ENCODE measurements at places on chromosomes 2 and 18.
A peak's percentile ranks its signal among the peaks of the same experiment; 100 is the strongest.

DNA sequence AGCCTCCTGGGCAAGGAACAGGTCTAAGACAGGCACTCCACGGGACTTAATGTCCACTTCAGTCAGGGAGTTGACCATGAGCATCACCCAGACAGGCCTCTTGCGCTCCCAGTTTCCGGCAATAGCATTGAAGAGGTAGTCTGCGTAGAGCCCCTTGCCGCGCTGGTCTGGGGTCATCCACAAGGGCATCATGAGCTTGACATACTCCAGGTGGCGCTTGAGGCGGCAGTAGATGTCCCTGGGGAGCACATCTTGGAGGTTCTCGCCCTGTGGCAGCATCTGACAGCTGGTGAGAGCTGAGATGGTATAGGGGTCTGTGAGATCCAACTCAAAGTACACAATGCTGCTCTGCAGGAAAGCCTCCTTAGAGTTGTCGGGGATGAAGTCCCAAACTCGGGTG is 10.6 kb downstream of the TRABD2A start:
- no peaks in the 10 kb centered on the region for H3K27me3 ChIP-seq
- no peak overlapping the region for H3K4me3 ChIP-seq
- peaks cover 5% of the 10 kb centered on the region for H3K4me1 ChIP-seq
- no peak overlapping the region for H3K27ac ChIP-seq
- DNase-seq, result no peak

- no peaks in the 10 kb centered on the region for H3K4me1 ChIP-seq
- no peaks in the 10 kb centered on the region for H3K36me3 ChIP-seq
- H3K27me3 ChIP-seq, result no peaks in the 10 kb centered on the region
Observed at GRCh38 chr2:236986524-236987330, 99.0 kb upstream of the COPS8 start.

DNA sequence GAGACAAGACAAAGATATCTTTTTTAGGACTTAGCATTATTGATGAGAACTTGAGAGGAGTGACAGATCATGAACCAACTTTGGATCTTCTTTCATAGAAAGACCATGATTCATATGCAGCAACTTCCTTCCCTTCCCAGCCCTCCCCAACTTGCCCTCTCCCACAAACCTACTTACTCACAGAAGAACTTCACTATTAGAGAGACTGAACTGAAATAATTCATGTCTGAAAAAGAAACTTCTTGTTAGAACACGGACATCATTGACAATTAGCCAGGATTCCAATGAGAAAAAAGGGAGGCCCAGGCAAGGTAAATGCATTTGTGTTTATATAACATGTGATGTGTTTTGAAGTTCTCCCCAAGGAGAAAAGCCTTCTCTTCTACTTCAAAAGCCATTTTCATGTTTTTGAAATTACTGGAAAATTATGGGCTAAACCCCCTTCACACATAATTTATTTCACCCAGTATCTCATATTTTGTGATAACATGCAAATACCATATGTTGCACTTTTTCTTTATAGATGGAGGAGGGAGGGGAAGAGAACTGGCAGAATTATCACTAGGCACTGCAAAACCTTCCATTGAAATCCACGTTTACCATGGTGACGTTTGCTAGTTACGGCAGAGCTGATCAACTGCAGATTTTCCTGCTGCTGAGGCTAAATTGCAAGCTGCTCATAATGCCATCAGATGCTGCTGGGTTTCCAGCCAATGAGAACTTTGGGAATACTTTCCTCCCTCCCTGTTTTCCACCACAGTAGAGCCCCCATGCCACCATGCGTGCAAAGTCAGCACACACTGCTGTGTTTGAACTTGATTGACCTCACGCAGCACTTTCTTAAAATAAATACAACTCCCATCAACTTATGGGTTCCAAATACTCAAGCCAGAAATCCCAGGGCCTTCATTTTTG is 294.7 kb downstream of the MEIS1 start:
- no peak overlapping the region for H3K4me3 ChIP-seq
- H3K27ac ChIP-seq, result no peak overlapping the region
- H3K4me1 ChIP-seq, result no peaks in the 10 kb centered on the region
- no peaks in the 10 kb centered on the region for H3K27me3 ChIP-seq

DNA sequence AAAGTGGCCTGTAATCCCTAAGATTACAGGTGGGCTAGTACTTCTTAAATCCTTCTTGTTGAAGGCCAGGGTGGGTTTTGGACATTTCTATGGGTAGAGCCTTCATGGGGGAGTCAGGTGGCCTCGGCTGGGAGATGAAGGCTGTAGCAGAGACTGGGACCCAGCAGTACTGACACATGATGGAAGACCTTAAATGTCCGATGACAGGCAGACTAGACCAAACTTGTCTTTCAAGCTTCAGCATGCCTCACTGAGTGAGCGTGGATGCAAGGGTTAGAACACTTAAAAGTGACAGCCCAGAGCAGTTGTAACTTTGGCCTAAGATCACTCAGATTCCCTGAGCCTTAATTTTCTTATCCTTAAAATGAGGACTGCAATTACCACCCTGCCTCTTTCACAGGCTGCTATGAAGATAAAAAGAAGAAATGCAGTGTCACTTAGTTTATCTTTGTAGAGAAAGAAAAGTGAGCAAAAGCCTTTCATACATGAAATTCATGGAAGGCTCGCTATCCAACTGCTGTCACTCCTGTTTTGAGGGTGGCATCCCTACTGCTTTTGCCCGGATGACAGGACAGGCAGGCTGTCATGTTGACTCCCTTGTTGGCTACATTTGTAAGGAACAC is 19.5 kb downstream of the PLEK start:
- no peak overlapping the region for H3K27ac ChIP-seq
- no peak for DNase-seq
- H3K27me3 ChIP-seq, result no peaks in the 10 kb centered on the region
- H3K36me3 ChIP-seq, result no peaks in the 10 kb centered on the region
- H3K4me3 ChIP-seq, result no peak overlapping the region

DNA sequence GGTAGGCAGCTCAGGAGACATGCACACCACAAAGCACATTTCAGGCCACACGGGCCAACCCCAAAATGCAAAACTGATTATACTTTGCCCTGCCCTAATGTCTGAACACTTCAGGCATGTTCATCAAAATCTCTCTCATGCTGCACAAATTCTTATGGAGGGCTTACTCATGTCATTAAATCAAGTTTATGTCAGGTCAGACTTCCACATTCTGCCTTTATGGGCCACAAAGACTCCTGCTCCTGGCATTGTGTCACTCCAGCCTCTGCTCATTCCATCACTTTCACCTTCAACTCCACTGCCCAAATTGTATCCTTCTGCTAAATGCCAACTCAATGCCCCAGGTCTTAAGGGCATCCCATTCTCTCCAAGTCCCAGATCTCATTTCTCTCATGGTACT is 9.2 kb downstream of the UXS1 start:
- H3K27me3 ChIP-seq, result no peaks in the 10 kb centered on the region
- H3K4me1 ChIP-seq, result no peaks in the 10 kb centered on the region
- DNase-seq, result no peak

- no peak for DNase-seq
- no peaks in the 10 kb centered on the region for H3K36me3 ChIP-seq
- H3K4me3 ChIP-seq, result peak overlapping the region; percentile 44
- no peaks in the 10 kb centered on the region for H3K27me3 ChIP-seq
- no peaks in the 10 kb centered on the region for H3K4me1 ChIP-seq
Observed at GRCh38 chr18:32730068-32730467, 42.8 kb downstream of the KLHL14 start.

DNA sequence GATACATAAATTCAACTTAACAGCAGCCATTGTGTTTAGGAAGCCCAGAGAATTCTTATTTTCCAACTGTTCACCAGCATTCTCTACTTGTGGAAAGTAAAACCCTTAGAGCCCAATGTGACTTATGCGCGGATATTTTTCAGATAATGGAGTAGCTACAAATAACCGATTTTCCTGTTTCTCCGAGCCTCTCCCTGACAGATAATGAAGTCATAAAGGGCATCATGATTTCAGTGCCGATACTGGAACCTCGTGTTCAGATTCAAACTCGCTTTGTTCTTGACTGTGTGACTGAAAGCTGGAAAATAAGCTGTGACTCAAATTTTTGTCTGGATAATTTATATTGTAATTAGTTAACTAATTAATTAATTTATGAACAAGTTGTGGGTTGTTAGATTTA is 228.2 kb downstream of the VAPA start:
- H3K27ac ChIP-seq, result no peak overlapping the region
- no peaks in the 10 kb centered on the region for H3K4me1 ChIP-seq
- H3K4me3 ChIP-seq, result no peak overlapping the region
- no peak for DNase-seq

DNA sequence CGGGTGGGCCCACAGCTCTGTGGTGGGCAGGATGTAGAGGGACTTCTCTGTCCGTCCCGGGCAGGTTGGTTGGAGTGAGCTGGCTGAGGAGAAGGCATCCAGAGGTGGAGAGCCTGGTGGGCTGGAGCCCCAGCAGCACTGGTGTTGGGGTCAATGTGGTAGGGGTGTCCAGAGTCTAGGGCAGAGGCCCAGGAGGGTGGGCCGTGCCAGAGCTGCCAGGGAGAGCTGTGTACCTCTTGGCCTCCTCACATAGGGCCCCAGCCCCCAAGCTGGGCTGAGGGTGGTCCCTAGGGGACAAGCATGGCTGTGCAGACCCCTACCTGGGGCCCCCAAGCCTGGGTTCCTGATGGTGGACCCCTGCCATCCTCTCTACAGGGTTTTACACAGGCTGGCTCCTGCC is 16.0 kb downstream of the ANO7 start:
- H3K4me3 ChIP-seq, result no peak overlapping the region
- no peaks in the 10 kb centered on the region for H3K27me3 ChIP-seq
- no peaks in the 10 kb centered on the region for H3K4me1 ChIP-seq
- no peak for DNase-seq
- H3K36me3 ChIP-seq, result no peaks in the 10 kb centered on the region

GRCh38 chr2:30273574-30273929 is 42.2 kb downstream of the LBH start:
- no peaks in the 10 kb centered on the region for H3K4me1 ChIP-seq
- H3K27ac ChIP-seq, result no peak overlapping the region
- H3K4me3 ChIP-seq, result no peak overlapping the region
- no peaks in the 10 kb centered on the region for H3K36me3 ChIP-seq

- no peaks in the 10 kb centered on the region for H3K27me3 ChIP-seq
- no peak overlapping the region for H3K4me3 ChIP-seq
- no peak overlapping the region for H3K27ac ChIP-seq
- H3K36me3 ChIP-seq, result no peaks in the 10 kb centered on the region
- DNase-seq, result no peak
Observed at GRCh38 chr2:62119311-62119974, 76.5 kb upstream of the B3GNT2 start.

DNA sequence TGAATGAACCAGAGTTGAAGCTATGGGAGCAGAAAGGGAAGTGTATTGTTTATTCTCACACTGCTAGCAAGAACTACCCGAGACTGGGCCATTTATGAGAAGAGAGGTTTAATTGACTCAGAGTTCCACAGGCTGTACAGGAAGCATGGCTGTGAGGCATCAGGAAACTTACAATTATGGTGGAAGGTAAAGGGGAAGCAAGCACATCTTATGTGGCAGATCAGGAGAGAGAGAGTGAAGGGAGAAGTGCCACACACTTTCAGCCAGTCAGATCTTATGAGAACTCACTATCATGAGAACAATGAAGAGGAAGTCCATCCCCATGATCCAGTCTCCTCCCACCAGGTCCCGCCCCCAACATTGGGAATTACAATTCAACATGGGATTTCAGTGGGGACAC is 383.2 kb upstream of the SLC14A2 start:
- H3K27me3 ChIP-seq, result no peaks in the 10 kb centered on the region
- H3K4me3 ChIP-seq, result no peak overlapping the region
- no peaks in the 10 kb centered on the region for H3K36me3 ChIP-seq
- DNase-seq, result no peak
- H3K4me1 ChIP-seq, result no peaks in the 10 kb centered on the region

GRCh38 chr18:34710934-34711333 is 836 bp downstream of the DTNA start:
- no peak overlapping the region for H3K27ac ChIP-seq
- H3K36me3 ChIP-seq, result no peaks in the 10 kb centered on the region
- no peaks in the 10 kb centered on the region for H3K27me3 ChIP-seq

GRCh38 chr2:54373855-54374254 is 82.3 kb upstream of the SPTBN1 start:
- H3K36me3 ChIP-seq, result no peaks in the 10 kb centered on the region
- H3K4me1 ChIP-seq, result no peaks in the 10 kb centered on the region
- no peak overlapping the region for H3K27ac ChIP-seq
- H3K4me3 ChIP-seq, result no peak overlapping the region

- no peaks in the 10 kb centered on the region for H3K36me3 ChIP-seq
- H3K4me3 ChIP-seq, result no peak overlapping the region
- H3K4me1 ChIP-seq, result no peaks in the 10 kb centered on the region
- DNase-seq, result no peak
- H3K27ac ChIP-seq, result no peak overlapping the region
- no peaks in the 10 kb centered on the region for H3K27me3 ChIP-seq
Observed at GRCh38 chr18:52228166-52228565, 111.8 kb upstream of the DCC start.

DNA sequence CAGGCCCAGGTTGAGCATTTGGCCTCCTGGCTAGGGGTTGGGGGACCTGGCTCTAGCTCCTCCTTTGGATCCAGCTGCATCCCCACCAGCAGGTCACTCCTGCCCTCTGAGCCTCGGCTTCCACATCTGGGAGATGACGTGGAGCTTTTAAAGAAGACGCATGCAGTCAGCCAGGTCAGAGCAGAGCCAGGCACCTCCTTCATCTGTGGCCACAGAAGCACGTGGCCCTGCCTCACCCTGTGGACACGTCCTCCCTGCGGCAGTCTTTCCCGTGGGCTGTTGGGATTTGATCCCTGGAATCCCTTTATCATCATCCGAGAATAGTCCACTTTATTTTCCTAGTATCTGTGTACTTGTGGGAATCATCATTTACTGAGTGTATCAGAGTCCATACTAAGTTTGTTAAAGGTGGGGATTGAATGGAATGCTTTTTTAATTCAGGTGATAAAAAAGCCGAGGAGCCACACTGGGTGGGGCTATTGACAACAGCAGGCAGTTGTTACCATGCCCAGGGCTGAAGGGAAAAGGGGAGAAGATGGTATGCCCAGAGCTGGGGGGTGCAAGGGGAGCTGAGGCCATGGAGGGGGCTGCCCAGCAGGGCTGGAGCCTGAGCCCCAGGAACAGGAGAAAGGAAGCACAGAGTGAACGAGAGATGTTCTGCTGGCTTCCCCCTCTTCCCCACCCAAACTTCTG is 170.1 kb downstream of the LAMA1 start:
- no peak overlapping the region for H3K4me3 ChIP-seq
- H3K36me3 ChIP-seq, result no peaks in the 10 kb centered on the region
- no peak overlapping the region for H3K27ac ChIP-seq
- no peaks in the 10 kb centered on the region for H3K4me1 ChIP-seq

DNA sequence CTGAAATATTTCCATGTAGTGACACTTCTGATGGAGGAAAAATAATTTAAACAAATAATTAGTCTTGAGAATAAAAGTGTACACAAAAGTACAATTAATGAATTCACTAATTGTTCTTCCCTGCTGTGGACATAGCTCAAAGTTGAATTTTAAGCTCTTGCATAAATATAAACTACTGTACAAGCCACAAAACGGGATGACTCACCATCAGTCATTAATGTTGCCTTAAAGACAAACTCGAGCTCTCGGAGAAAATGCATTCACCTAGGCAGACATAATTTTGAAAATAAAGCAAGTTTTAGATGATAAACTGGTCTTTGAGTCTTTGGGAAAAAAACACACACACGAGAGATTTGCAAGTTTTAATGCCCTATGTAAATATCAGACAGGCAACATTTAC is 436.4 kb downstream of the ZNF521 start:
- H3K27me3 ChIP-seq, result no peaks in the 10 kb centered on the region
- no peaks in the 10 kb centered on the region for H3K4me1 ChIP-seq
- DNase-seq, result no peak
- no peaks in the 10 kb centered on the region for H3K36me3 ChIP-seq
- no peak overlapping the region for H3K27ac ChIP-seq

GRCh38 chr18:79458917-79459803 is 63.4 kb downstream of the NFATC1 start:
- no peaks in the 10 kb centered on the region for H3K27me3 ChIP-seq
- DNase-seq, result no peak
- peak overlapping the region; percentile 77 for H3K27ac ChIP-seq
- peak overlapping the region; percentile 13 for H3K4me3 ChIP-seq
- H3K36me3 ChIP-seq, result no peaks in the 10 kb centered on the region
- H3K4me1 ChIP-seq, result peaks cover 4% of the 10 kb centered on the region

Data from breast epithelium (tissue), 4 donors.